DMS 273 treated with DMSO at 0.1 percent for 48 hours (cell line): ENCODE measurements at places on chromosomes 4 and X.
A peak's percentile ranks its signal among the peaks of the same experiment; 100 is the strongest.

DNA sequence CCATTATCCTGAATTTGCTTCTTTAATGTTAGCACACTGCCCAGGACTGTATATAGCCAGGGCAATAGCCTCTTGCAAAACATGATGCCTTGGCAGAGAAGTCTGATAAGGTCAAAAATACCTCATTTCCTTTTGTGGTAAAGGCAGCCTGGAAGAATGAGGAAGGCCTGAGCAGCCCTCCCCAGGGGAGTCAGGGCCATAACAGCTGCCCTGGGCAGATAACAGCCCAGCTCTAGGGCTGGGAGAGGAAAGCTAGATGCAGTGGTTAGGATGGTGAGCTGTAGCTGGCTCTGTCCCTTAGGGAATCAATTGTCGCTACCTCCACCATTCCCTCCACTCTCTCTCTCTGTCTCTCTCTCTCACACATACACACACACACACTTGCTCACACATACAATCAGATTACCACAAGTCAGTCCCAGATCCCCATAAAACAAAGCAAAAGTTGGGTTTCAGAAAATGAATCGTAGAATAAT lies 29.2 kb downstream of the EFHC2 start:
- no peak for DNase-seq

GRCh38 chr4:165326831-165327210 lies 648 bp upstream of the MSMO1 start:
- no peak for DNase-seq

- DNase-seq = no peak
These were observed 311.3 kb upstream of the EMCN start for GRCh38 chr4:100828986-100829685.

GRCh38 chrX:39946822-39947221 lies 150.9 kb downstream of the BCOR start:
- no peak for DNase-seq

DNA sequence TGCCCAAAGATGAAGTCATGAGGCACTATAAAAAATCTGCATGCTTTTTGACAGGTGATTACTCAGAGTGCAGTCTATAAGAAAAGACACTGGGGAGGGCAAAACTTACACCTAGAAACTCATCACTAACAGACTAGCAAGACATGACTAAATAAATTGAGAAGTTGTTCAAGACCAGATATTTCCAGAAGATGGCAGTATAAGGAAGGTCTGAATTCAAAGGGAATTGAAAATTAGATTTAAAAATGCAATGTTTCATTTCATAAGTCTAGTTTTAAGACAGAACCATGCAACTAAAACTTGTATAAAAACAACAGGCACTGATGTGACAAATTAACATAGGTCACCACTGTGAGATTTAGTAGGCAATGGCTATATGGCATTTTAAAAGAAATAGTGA lies 232.5 kb upstream of the POF1B start:
- DNase-seq = peak; percentile 30

- no peak for DNase-seq
These were observed 62.9 kb downstream of the DCX start for GRCh38 chrX:111349101-111349500.

GRCh38 chrX:45070116-45071007 lies 130.3 kb downstream of the DIPK2B start:
- no peak for DNase-seq

DNA sequence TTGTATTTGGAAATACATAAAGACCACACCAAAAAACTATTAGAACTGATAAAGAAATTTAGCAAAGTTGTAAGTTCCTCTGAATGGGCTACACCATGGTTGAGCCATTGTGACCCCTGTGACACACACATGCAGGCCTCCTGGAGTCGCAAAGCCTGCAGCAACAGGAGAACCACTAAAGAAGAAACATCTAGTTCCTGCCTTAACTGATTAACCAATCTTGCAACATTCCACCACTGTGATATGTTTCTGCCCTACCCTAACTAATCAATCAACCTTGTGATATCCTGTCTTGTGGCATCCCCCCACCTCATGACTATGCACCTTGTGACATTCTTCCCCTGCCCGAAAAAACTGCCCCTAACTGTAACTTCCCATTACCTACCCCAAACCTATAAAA lies 401.8 kb downstream of the PRDM5 start:
- DNase-seq = no peak

- no peak for DNase-seq
These were observed 165.5 kb upstream of the PDE5A start for GRCh38 chr4:119794113-119794512.

GRCh38 chrX:24117258-24117657 lies 32.3 kb upstream of the ZFX start:
- peak; percentile 80 for DNase-seq

GRCh38 chr4:106810122-106810521 lies 226.0 kb downstream of the DKK2 start:
- no peak for DNase-seq

DNA sequence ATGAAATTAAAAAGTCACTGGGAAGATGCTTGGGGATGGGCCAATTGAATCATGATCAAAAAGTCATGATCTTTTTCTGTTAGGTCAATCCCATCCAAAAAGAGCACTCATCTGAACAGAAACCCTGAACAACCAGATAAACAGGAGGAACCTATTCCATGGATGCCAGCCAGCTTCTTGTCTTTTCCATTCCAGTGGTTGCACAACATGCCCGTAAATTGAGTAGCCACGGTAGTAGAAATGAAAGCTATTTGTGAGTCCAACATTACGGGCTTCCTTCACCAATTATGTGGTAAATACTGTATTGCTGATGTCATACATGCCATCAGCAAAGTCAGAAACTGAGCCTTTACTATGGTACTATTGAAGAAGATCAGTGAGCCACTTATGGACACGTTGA lies 982.4 kb upstream of the HS3ST1 start:
- no peak for DNase-seq

DNA sequence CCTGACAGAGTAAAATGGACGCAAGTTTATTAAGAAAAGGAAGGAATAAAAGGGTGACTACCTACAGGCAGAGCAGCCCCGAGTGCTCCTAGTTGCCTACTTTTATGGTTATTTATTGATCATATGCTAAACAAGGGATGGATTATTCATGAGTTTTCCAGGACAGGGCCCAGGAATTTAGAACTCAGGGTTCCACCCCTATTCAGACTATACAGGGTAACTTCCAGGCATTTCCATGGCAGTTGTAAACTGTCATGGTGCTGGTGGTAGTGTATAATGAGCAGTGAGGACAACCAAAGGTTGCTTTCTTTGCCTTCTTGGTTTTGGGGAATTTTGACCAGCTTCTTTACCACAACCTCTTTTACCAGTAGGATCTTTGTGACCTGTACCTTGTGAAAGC lies 27.7 kb upstream of the CXCL3 start:
- no peak for DNase-seq

GRCh38 chrX:110036162-110037033 lies 33.5 kb downstream of the TMEM164 start:
- DNase-seq = no peak

GRCh38 chr4:25872851-25873631 lies 10.3 kb upstream of the SEL1L3 start:
- DNase-seq = no peak

DNA sequence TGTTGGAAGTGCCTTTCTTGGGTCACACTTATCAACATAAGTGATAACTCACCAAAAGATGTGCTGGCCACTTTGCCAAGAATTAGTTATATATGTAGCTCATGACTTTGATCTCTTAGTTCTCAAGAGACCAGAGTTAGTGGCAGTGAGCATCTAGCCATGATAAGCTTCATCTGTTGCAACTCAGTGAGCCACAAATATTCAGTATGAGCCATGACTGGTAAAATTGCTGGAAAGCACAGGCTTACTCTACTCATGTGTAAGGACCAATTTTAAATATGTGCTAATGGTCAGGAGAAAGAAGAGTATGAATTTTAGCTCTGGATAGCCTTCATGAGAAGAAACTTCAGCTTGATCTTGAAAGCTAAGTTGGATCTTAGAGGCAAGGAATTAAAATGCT lies 59.4 kb upstream of the TLL1 start:
- DNase-seq = no peak

DNA sequence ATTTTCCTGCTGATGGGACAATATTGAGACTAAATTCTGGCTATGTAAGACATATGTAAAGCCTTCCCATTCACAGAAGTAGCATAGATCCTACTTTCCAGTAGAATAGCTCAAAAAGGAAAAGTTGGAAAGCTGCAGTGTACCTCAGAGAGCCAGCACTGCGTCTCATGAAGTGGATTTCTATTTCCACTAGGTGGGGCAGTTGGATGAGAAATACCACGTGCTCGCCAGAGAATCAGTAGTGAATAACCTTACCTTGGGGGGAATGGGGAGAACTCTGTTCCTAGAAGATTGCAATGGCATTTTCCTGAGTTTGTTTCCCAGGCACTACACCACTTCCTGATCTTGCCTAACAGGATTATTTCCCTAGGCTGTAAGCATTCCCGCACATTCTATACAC lies 907.1 kb downstream of the FSTL5 start:
- no peak for DNase-seq

DNA sequence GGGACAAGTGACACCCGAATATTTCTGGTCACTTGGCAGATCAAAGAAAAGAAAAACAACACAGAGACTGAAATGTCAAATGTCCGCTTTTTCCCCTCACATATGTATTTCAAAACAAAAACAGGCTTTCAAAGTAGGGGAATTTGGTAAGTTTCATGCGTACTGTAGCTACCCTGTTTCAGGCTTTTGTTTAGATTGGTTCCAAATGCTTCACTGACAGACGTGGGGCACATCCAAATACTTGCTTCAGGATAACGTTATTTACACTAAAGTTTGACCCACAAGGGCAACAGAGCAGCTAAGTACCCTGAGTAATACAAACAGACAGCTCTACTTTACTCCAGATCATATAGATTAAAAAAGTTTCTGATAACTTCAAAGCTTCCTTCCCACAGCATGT lies 804.5 kb upstream of the POU3F4 start:
- DNase-seq = no peak

DNA sequence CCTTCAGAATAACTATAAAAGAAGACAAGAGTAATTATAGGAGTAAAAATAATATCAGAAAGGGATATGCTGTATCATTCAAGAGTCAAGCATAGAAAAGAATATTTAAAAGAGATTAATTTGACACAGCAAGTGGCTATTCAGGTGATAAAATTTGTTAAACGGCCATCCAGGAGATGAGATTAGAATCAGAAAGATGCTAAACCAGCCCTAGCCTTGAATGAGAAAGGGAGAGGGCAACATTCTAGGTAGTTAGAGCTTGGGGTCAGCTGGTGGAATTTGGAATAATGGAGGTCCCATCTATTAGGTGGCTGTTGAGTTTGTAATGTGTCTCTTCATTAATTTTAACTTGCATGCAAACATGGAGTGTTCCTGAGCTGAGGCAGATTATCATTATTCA lies 350.5 kb upstream of the PABPC4L start:
- DNase-seq = no peak

- DNase-seq = no peak
These were observed 1697.0 kb downstream of the PCDH7 start for GRCh38 chr4:32417113-32417704.

GRCh38 chr4:26343038-26343398 lies 22.2 kb downstream of the RBPJ start:
- no peak for DNase-seq

DNA sequence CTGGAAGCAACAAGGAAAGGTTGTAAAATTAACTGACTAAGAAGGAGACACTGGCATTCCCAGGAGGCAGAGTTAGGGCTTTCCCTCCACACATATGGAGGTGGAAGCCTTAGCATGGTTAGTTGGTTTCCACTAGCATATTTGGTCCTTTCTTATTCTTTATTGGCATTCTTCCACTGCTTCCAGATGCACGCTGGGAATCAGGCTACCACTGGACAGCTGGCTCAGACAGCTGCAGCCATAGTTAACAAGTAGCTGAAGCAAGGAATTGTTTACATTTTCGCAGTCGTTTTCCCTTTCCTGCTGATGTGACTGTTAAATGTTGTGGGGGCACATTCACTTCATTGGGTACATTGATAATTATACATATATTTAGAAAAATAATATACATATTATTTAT lies 169.2 kb downstream of the GRIA2 start:
- DNase-seq = peak; percentile 43

- no peak for DNase-seq
These were observed 40.6 kb downstream of the QRFPR start for GRCh38 chr4:121340247-121340646.

GRCh38 chrX:66193821-66194220 lies 29.8 kb downstream of the HEPH start:
- DNase-seq = no peak

DNA sequence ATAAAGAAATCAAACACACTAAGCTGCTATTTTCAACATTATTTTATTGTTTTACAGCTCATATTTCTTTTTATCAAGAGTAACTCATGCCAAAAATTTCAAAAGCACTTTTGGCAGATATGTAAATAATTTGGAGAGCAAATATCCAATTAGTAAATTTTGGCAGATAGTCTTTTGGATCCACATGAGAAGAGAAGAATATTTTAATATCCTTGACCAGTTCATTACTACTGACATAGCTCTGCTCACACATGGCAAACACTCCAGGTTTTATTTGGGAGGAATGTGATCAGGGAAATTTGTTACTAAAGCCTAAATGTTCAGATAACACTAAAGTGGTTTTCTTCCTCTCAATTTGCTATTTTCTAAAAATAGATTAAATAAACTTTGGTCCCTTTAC lies 1054.3 kb downstream of the FAT4 start:
- DNase-seq = no peak

- DNase-seq = no peak
These were observed 56.9 kb upstream of the STS start for GRCh38 chrX:7090641-7091040.

DNA sequence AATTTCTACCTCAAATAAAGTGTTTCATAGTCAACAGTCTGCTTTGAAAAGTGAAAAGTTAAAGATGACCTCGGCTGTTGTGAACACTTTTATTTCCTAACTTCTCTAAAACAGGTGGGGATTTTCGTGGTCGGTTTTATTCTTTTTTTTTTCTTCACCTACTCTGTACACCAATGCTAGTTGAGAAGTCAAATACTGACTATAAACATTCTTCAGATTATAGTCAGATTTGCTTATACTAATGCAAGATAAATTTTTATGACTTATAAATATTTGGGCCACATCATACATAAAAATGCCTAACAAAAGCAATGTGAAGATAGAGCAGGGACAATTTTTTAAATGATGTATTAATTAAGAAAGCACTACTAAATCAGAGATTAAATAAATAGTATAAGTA lies 98.1 kb upstream of the GPR34 start:
- DNase-seq = no peak

GRCh38 chrX:11967986-11968869 lies 170.0 kb upstream of the FRMPD4 start:
- DNase-seq = no peak

GRCh38 chr4:130479020-130479419 lies 1383.1 kb downstream of the C4orf33 start:
- no peak for DNase-seq

DNA sequence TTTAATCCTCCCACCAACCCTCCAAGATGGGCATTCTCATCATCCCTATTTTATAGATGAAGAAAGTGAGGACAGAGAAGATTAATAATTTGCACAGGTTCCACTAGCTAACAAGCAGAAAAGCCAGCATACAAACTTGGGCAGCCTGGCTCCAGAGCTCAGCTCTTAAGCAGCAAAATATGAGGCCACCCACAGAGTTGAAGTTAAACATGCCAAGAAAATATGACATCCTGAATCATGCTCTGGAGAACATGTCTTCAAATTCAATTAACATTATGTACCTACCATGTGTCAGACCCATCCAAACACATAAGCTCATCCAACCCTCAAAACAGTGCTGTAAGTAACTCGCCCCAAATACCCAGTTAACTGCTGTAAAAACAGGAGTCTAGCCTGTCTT lies 33.9 kb downstream of the USP46 start:
- DNase-seq = no peak

GRCh38 chr4:138967313-138967712 lies 48.3 kb upstream of the NOCT start:
- DNase-seq = no peak

- DNase-seq = no peak
These were observed 72.1 kb upstream of the DCAF12L2 start for GRCh38 chrX:126238220-126238619.
